ENCODE measurements at places on chromosomes 13 and 19.
A peak's percentile ranks its signal among the peaks of the same experiment; 100 is the strongest.

DNA sequence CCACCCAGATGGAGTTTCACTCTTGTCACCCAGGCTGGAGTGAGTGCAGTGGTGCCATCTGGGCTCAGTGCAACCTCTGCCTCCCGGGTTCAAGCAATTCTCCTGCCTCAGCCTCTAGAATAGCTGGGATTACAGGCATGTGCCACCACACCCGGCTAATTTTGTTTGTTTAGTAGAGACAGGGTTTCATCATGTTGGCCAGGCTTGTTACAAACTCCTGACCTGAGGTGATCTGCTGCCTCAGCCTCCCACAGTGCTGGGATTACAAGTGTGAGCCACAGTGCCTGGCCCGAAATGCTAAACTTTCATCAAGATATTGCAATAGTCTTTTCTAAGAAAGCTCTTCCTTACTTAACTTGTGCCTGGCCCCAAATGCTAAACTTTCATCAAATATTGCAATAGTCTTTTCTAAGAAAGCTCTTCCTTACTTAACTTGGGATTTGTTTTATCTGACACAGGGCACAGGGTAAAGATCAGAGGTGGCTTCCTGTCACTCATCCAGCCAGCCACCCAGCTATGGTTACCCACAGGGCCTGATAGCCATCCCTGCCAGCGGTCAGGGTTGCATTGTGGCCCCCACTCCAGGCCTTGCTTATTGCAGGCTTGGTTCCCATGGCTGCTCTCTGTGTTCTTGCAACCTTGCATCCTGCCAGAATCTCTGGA lies 352.3 kb upstream of the TMTC4 start:
- DNase-seq, result no peak

GRCh38 chr13:49020940-49021553 lies 45.3 kb downstream of the FNDC3A start:
- no peak for DNase-seq

DNA sequence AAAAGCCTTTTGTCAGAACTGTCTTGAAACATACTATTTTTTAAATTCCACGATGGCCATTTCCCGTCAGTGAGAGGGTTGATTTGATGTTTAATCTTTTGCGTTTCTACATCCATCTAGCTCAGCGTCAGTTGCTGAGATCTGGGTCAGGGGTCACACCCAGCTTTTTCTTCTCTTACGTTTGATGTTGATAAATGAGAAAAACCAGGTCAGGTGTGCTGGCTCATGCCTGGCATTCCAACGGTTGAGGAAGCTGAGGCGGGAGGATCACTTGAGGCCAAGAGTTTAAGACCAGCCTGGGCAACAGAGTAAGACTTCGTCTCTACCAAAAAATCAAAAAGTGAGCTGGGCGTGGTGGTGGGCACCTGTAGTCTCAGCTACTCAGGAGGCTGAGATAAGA lies 168.9 kb downstream of the PTPRS start:
- no peak for DNase-seq

- no peak for DNase-seq
These were observed 14.8 kb downstream of the CHERP start for GRCh38 chr19:16527334-16527935.

DNA sequence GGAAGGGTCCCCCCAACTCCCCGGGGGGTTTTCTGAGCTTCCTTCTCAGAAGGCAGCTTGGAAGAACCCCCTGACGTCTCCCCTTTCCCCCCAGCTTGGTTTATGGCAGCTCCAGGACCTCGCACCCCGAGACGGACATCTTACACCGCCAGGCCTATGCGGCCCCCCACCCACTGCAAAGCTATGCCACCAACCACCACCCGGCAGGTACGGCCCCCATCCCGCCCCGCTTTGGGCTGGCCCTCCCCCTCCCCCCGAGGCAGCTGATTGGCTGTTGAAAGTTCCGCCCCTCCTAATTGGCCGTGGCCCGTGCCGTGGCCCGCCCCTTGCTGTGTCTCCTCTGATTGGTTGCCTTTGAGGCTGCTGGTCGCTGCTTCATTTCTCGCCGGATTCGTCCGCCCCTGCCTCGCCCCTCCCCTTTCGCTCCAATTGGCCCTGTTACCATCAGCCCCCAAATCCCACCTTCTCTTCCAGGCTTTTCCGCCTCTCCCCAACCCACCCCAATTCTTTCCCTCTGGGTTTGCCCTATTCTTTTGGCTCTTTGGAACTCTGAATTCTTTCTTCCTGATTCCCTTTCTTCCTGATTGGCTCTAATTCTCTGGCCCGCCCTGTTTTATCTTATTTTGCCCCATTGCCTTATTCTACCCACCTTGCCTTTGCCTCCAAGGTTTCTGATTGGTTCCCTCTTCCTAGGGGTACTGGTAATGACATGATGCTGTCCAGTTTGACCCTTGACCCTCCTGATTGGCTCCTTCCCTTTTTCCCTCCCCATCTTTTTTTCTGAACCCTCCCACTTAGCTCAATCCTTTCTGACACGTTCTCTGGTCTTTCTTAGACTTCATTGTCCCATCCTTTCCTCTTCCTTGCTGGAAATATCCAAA lies 2.5 kb downstream of the PRR12 start:
- peak; percentile 92 for DNase-seq

- no peak for DNase-seq
These were observed 216.2 kb downstream of the IRS2 start for GRCh38 chr13:109569958-109570711.

Data from type B pancreatic cell (in vitro differentiated cells).